CD4-positive, alpha-beta T cell treated with Interleukin-12 subunit alpha and Interleukin-12 subunit beta, for 1 hour (primary cell): ENCODE measurements at places on chromosomes 2 and 18.

DNA sequence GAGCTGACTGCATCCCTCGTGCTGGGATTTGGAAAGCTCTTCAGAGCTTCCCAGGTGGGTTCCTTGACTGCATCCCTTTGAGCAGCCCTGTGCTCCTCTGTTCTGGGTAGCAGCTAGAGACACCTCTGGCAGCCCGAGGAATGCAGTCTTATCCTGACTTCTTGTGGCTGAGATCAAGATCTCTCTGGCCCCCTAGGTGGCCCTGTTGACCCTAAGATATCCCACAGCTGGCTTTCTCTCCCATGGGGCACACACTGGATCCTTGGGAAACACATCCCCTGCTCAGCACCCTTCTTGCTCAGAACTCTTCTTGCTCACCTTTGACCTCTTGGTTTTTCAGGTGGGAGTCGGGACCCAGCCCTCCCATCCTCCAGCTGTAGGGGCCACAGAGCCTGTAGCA is 237.2 kb downstream of the TSN start:
- no peak for DNase-seq

DNA sequence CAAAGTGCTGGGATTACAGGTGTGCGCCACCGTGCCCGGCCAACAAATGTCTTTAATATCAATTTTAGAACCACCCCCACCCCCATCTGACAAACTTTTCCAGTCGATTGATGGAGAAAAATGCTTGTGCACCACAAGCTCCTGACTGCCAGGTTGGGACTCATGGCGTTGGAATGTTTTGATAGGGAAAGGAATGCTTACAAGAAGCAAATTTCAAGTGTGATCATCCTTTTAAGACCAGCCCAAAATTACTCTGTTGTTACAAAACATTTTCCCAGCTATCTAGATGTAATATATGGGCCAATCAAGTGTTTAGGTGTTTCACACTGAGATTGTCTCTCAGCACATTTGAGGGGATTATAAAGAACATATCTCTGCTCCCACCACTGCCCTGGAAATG is 45.2 kb downstream of the UBXN4 start:
- no peak for DNase-seq

GRCh38 chr2:8624855-8625398 is 56.9 kb upstream of the ID2 start:
- no peak for DNase-seq

DNA sequence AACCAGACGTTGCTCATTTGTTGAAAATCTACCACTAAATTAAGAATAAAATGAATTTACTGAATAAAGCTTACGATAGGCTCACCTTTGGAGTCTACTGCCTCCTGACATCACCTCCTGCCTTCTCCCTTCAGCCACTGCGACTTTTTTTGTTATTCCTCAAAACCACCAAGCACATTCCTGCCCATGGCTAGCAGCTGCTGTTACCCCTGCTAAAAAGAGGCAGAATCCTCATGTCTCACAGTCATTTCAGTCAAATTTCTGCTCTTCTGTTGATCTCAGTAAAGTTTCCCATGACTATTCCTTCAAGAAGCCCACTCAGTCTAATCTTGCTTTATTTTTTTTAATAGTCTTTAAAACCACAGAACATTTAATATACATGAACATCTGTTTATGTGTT is 40.8 kb upstream of the ANKRD62 start:
- no peak for DNase-seq

GRCh38 chr2:233116946-233117345 is 56.8 kb downstream of the INPP5D start:
- no peak for DNase-seq
